ENCODE measurements at places on chromosomes 4 and X.

GRCh38 chrX:46354481-46354880 is 190.7 kb downstream of the ZNF674 start:
- DNase-seq, result no peak

GRCh38 chr4:139728840-139729239 is 63.2 kb downstream of the MGST2 start:
- no peak for DNase-seq

- no peak for DNase-seq
Measured at GRCh38 chr4:33149658-33150524, 2429.7 kb downstream of the PCDH7 start.

- DNase-seq, result no peak
Measured at GRCh38 chr4:76809594-76810305, 88.2 kb downstream of the SOWAHB start.

DNA sequence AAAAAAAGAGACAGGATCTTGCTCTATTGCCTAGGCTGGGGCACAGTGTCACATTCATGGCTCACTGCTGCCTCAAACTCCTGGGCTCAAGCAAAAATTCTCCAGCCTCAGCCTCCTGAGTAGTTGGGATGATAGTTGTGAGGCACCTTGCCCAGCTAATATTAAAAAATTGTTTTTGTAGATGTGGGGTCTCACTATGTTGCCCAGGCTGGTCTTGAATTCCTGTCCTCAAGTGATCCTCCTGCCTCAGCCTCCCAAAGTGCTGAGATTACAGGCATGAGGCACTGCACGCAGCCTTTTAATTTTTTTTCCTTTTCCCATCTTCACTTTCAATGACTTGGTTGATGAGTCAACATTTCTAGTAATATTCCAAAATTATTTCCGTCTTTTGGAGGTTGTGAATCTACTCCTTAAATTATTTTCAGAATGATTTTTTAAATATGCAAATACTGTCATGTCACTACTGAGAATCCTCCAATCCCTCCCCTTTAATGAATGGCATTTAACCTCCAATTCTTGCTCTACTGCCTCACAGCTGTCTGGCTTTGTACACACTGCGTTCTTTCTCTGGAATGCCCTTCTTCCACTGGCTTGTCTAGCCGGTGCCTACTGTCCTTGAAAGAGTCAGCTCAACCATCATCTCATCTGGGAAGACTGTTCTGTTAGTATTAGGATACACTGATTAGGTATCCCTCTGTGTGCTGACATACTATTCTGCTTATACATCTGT is 27.5 kb upstream of the DCTD start:
- DNase-seq, result no peak

DNA sequence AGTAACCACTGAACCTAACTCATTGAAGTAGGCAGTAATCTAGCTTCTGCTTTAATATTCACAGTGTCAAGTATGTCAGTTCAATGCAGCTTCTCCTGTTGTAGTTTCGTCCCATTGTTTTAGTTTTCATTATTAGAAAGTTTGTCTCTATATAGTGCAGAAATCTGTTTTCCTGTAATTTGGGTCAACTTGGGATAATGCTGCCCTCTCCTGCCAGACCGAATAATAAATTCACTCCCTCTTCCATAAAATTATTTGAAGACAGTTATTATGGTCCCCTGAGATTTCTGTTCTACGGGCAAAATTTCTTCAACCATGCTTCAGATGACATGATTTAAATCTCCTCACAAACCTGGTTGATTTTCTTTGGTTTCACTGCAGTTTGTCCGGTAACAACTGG is 4.6 kb upstream of the LUZP4 start:
- DNase-seq, result no peak

DNA sequence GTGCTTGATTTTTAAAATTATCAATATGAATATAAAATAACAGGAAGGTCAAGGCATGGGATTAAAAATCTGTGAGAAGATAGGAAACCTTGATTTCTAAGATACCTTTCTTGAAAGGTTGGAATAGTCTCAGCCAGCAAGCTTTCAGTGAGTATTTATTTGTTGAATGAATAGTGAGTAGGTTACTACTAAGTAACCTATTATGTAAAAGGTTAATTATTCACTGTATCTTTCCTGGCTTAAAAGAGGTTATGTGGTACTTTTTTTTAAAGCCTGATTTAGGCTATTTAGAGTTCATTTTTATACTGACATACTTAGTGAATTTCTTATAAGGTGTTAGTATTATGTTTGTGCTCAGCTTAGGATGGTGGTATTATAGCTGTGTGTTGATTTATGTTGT is 123.5 kb downstream of the PTPN13 start:
- no peak for DNase-seq

DNA sequence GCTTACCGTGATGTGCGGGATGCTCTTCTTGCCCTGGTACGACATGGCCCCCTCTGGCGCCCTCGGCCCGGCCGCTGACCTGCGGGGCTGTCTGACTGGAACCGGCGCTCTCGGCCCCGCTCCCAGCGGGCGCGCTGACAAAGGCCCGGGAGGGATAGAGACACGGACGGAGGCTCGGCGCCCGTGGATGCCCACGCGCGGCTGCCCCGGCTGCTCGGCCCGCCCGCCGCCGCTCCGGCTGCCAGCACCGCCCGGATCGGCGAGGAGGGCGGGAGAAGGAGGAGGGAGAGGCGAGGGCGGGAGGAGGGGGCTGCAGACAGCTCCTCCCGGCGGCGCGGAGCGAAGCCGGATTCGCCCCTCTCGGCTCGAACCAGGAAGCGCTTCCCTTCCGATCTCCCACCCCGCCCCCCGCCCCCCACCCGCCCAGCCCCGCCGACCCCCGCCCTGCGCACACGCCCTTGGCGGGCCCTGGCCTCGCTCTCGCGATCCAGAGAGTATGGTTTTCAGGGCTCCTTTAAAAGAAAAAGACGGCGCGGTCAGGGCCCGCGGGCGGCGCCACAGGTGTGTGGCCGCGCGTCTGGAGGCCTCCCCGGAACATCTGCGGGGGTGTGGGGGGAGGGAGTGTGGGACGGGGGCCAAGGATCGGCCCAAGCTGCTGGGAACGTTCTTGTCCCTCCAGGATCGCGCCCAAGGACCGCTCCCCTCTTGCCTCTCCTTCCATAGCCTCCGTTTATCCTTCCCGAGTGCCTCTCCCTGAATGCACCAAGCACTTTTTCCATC is 4.5 kb downstream of the CRMP1 start:
- DNase-seq, result no peak

DNA sequence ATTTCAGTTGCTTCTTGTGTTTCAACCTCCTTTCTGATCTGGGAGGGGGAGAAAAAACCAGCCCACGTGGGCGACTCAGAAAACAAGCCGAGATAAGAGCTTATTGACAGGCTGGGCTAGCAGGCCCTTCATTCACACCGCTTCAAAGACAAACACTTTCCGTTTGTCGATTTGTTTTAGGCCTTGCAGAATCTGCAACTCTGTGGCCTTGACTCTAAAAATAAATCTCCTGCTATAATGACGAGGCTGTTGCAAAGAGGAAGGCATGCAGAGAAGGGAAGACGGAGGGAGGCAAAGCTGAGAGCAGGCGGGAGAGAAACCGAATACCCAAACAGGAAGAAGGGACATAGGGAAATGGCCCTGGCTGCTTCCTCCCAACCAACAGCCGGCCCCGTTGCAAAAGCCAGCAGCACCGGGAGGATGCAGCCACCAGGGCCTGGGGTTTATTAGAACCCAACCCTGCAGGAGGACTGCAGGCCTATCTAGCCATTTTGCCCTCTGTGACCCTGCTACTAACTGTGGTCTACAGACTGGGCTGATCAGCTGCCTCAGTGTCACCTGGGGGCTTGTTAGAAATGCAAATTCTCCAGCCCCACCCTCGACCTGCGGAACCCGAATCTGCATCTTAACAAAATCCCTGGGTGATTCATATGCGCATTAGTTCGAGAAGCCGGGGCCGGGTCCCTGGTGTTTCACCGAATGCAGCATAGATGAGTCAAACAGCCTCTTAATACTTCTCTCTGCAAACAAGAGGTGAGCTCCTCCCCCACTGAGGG is 325.5 kb downstream of the BCOR start:
- no peak for DNase-seq

- no peak for DNase-seq
Measured at GRCh38 chrX:9757366-9757765, 8.3 kb downstream of the GPR143 start.

- DNase-seq, result no peak
Measured at GRCh38 chr4:168098248-168098717, 5.9 kb downstream of the ANXA10 start.
